EL (cell line): ENCODE measurements at places on chromosomes 3 and 15.

DNA sequence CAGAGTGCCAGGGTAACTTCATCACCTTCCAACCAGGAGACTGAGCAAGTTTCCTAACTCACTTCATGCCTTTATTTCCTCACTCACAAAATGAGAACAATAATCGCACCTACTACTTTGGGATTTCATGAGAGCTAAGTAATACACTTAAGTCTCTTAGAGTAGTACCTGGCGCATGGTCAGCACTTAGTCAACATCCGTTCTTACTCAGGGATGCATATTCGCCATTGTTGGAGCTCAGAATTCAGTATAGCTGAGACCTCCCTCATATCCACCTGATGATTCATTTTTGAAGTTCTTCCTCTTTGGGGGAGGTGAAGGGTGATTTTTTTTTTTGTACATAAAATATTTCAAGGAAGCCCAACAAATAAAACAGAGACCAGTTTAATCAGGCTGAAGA, 188.2 kb downstream of the AGBL1 start:
- DNase-seq = no peak

DNA sequence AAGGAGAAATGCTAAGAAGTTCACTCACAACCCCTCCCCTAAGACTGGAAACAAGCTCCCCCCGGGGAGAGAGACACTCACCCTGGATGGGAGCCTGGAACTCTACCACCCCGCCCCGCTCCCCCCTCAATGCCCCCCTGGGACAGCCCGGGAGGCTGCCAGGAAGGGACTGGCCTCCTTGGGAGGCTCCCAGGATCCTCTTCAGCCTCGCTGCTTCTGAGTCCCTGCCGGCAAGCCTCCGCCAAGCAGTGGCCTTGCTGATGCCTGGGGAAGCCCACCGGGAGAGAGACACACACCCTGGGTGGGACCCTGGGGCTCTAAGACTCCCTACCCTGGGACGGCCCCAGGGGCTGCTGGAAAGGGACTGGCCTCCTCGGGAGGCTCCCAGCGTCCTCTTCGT, 33.4 kb downstream of the CPEB1 start:
- DNase-seq = no peak

DNA sequence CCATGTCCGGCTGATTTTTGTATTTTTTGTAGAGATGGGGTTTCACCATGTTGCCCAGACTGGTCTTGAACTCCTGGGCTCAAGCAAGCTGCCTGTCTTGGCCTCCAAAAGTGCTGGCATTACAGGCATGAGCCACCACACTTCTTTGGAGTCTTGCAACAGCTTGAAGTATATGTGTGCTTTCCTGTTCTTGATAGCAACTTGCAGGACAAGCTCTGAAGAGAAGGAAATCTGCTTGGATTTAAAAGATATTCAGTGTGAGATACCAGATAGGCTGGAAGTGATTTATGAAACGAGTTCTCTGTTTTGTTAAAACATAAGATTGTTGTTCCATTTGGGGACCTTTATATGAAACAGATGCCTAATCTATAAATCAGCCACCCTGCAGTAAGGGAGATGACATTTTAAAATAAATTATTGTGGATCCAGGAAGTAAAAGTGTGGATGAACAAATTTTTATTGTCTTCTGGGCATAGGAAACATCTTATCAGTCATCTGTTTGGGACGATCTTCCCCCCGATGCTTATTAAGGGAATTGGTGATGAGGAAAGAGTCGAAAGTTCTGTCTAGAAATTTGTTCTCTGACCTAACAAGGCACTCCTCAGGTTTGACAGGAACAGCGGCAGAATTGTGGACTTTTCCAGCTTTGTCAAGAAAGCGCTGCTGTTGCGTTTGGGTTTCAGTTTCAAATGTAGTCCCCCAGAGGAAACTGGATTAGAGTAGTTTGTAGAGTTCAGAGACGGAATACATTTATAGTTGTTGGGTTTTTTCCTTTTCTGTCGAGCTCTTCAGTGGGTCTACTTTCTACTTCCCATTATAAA, 53.7 kb upstream of the MAGI1 start:
- DNase-seq = no peak

- DNase-seq = no peak
Observed at GRCh38 chr15:47506329-47507100, 210.8 kb upstream of the SEMA6D start.

DNA sequence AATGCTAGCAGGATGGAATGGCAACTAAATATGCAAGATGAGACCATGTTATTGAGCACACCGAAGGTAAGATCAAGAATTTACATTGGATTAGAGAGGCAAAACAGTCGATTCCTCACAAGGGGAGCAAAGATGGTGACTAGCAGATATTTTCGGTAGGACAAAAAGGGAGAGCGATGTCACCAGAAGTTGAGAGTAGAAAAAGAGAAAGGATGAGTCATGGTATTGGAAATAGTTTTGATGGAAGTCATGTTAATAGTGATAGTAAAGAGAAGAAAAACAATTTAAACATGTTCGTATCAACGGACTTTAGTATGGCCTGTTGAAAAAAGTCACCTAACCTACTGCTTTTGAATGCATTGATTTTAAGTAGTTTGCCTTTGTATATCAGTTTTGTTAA, 55.0 kb downstream of the UBE2E2 start:
- peak; percentile 62 for DNase-seq

DNA sequence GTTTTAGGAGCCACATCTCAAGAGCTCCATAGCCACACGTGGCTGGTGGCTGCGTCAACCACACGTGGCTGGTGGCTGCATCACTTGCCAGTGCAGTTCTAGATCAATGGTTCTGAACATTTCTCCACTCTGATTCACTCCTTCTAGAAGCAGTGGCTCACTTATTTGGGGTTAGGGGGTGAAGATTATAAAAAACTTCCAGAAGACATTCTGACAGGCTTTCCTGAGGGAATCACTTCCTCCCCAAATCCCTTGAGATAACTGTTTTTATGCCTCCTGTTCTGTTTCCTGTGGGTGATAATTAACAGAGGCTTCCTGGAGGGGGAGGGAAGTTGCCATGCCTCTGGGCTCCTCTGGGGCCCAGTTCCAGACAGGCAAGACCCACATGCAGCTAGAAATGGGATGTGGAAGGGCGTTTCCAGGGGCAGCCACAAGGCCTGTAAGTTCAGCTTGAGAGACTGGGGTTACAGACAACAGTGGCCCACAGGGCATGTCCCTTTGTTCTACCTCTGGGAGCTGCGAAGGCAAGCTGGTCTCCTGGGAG, 23.6 kb downstream of the HEG1 start:
- peak; percentile 57 for DNase-seq

- DNase-seq = no peak
Observed at GRCh38 chr3:97432914-97433313, 331.6 kb upstream of the ARL6 start.

GRCh38 chr3:59374818-59375211, 325.0 kb upstream of the CFAP20DC start:
- no peak for DNase-seq

- no peak for DNase-seq
Observed at GRCh38 chr3:155682426-155683343, 62.2 kb downstream of the PLCH1 start.

GRCh38 chr15:57165992-57166391, 210.3 kb upstream of the CGNL1 start:
- DNase-seq = peak; percentile 61

DNA sequence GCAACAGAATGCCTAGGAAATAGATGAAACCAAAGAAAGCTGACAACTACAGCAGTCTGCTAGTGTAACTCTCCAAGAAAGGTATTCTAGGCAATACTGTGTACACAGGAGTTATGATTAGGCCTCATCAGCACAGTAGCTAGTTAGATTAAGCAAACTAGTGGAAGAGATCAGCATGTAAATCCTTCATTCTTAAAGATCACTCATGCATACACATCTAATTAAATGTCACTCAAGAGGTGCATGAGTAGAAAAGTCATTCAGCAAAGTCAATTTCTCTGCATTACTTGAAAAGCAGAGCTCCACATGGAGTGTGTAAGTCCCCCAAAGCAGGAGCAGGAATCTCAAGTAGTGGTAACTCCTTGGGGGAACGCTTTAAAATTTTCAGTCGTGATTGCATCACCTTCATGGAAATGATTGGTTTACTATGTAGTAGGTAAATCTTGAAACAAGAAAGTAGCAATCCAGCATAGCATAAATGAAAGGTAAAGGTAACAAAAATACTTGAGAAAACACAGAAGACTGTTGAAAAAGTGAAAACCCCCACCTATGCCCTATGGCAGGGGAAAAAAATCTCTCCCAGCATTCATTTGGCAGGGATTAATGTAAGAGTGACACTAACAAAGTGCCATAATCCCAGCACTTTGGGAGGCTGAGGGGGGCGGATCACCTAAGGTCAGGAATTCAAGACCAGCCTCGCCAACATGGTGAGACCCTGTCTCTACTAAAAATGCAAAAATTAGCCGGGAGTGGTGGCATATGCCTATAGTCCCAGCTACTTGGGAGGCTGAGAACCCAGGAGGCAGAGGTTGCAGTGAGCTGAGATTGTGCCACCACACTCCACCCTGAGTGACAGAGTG, 29.4 kb upstream of the PPIB start:
- DNase-seq = no peak

DNA sequence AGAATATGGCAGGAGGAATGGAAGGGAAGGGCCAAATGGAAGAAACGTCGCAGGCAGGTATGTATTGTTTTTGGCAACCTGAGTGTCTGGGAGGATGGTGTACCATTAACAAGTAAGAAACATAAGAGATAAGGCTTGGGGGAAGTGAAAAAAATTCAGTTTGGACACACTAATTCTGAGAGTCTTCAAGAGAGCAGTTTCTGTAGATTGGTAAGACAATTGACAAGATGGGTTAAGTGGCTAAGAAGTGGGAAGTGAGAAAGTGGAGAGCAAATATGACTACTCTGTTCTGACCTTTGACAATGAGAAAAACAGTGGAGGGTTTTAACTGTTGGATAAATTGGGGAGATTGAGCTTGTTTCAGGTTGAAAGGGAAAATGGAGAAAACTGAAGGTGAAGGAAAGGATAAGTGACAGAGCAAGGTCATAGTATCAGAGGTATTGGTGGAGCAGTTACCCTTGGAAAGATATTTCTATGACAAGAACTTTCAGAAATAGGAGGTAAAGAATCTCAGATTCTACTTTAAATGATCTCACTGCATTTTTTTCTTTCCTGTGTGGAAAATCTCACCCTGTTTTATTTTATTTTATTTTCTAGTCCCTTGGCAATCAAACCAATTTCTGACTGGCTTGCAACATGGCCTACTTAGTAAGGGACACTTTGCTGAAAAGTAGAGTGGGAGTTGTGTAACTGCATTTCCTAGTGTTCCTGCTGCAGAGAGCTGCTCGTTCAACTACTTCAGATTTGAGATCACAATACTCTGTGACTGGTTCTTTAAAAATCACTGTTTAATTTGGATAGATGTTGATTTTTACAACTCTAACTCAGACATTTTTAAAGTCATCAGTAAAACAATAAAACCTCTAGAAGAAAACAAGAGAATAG, 23.1 kb upstream of the GABPB1 start:
- no peak for DNase-seq

DNA sequence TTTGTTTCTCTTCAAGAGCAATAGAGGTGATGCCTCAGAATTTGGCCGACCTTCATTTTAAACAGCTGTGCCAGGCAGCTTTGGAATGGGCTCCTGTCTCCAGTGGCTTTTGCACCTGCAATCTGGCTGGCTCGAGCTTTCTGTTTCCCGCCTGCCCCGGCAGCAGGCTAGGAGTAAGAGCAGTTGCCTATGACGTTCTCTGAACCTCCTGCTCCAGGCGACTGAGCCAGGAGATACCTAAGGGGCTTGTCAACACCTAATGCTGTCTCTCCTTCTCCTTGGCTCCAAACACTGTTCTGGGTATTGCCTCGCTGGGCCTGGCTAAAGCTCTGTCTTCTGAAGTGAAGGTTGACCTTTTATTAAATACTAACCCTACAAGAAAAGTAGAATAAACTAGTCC, 229.9 kb downstream of the LRRN1 start:
- DNase-seq = no peak

GRCh38 chr3:11929531-11929930, 74.7 kb upstream of the SYN2 start:
- DNase-seq = no peak

DNA sequence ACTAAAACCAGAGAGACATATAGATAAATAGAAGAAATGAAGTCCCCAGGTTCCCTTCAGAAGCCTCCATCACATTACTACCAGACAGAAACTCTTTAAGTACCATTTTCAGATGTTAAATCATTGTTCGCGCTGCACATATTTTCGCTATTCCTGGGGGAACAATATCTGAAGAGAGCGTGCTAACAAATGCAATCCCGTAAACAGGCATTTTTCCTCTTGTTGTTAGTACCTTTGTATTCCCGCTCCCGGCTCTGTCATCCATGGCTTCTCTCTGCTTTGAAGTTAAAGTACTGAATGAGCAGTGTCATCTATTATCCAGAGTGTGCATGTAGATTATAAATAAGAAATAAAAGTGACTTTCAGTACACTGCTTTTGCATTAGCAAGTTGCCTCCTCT, 412.3 kb downstream of the FOXP1 start:
- DNase-seq = no peak

DNA sequence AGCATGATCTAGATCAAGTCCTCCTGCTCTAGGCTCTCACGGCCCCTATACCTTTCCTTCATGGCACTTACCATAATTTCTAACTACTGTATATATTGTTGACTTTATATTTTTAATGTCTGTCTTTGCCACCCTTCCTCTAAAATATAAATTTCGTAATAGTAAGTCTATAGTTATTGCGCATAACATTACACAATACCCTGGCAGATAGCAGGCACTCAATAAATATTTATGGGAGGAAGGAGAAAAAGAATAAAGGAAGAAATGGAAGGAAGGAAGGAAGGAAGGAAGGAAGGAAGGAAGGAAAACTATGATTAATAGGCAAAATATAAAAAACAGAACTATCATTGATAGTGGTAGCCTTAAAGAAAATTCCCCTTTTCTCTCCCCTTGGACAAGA, 190.3 kb upstream of the LMCD1 start:
- no peak for DNase-seq

DNA sequence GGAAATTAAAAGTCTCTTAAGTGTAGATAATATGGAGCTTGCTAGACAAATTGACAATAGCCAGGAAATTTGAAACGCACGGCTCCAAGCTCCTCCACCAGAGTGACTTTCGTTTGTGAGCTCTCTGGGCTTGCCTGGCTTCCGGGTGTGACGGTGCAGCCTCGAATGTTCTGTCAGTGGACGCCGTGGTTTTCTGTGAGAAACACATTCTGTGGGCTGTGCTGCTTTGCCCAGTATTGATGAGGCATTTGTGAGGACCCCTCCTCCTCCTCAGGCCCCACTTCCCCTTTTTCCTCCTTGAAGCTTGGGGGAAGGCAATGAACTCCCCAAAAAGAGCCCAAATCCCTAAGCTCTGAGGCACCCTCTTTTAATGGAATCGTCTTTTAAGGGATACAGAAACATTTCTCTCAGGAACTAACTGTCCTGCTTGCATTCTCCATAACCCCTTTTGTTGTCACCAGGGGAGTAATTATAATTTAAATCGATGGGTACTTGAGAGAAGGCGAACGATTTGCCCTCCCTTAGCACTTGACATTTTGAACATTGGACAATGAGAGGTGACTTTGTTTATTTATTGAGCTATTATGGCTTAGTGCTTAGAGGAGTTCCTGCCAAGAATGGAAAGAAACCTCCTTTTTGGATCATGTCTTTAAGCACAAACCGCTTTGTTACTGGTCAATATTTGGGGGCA, 40.8 kb downstream of the POLR2M start:
- no peak for DNase-seq
